ENCODE measurements at places on chromosomes 5 and 9.

- DNase-seq = no peak
Observed at GRCh38 chr5:34677428-34677827, 21.3 kb downstream of the RAI14 start.

DNA sequence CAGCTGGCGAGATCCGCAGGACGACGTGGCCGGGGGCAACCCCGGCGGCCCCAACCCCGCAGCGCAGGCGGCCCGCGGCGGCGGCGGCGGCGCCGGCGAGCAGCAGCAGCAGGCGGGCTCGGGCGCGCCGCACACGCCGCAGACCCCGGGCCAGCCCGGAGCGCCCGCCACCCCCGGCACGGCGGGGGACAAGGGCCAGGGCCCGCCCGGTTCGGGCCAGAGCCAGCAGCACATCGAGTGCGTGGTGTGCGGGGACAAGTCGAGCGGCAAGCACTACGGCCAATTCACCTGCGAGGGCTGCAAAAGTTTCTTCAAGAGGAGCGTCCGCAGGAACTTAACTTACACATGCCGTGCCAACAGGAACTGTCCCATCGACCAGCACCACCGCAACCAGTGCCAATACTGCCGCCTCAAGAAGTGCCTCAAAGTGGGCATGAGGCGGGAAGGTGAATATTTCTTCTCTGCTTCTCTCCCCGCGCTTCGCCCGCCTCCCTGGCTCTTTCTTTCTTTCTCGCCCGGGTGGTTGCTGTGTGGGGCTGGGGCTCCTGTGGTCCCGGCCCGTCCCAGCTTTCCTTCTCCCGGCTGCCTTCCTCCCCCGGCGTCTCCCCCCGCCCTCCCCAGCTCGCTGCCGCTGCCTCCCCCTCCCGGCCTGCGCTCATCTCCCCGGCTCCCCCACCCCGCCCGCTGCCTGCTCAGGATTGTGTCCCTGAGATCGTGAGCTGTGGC, 2.2 kb downstream of the NR2F1 start:
- no peak for DNase-seq

DNA sequence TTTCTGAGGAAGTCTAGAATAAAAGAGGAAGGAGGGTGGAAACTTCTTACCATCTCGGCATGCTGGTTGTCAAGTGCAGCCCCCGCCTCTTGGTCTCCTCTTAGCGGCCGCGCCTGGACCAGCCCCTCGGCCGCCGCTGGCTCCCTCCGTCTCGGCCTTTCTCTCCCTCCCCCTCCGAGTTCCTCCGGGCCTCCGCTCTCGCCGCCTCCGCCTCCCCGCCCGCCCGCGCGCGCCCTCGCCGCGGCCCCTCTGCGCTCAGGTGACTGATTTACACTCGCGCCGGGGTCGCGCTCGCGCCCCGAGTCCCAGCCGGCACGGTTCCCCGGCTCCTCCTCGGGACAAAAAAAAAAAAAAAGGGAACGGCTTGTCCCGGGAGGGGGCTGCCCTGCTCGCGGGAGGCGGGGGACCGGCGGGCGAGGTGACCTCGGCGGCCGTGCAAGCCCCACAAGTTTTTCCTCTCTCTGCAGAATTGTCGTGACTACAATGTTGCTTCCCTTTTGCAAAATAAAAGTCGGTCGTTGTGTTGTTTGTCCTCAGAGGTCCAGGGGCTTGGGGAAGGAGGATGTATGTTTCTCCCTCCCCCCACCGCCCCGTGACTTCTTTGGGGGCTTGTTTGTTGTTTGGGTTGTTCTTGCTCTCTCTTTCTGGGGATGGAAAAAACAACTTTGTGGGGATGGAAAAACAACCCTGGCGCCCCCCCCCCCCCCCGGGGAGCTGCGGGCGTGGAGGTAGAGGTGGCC, at the start of gene BNC2:
Gene BNC2 (minus strand): TSS at position 75 of the 740 bp plus-strand sequence. CDS start 22 bp downstream, at position 53.
- DNase-seq = no peak

DNA sequence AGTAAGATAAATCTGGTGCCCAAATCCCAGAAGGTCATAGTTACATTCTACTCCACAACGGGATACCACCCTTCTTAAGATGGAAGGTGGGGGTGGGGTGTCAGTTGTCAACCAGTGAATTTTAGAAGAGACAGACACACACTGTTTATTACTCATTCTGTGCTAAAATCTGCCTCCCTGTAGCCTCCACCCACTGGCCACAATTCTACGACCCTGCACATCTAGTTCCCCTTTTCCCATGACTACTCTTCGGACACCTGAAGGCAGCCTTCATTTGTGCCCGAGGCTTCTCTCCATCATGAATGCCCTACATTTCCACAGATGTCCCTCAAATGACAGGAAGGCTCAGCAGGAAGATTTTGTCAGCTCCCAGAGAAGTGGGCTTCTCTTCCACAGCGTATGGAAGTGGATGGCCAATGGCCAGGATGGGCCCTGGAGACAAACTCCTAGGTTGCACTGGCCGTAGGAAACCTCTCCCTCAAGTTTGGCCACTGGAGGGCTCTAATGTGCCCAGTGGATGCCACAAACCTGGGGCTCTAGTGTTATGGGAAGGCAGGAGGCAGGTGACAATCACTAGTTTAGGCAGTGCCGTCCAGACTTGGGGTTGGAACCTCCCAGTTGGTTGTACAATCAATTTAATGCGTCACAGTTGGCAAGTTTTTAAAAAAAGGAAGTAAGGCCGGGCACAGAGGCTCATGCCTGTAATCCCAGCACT, 46.6 kb downstream of the PTPN3 start:
- DNase-seq = no peak

DNA sequence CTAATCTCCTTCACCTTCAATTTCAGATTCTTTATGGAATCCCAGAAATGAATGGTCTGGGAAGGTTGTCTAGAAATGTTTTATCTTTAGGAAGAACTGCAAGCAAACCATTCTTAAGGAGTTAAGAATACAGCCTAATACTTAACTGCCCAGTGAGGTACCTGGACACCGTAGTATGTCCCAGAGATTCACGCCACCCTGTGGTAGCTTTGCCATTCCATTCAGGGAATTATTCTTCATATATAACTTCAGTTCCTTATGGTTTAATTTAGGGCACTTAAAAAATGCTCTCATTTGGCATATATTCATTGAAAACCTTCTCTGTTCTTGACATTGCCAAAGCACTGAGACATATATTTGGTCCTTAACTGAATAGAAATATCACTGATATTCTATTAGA, 49.7 kb downstream of the ACTBL2 start:
- no peak for DNase-seq

- DNase-seq = no peak
Observed at GRCh38 chr9:133647765-133648469, 11.8 kb downstream of the DBH start.

GRCh38 chr5:50767588-50767987, 101.2 kb downstream of the PARP8 start:
- no peak for DNase-seq

DNA sequence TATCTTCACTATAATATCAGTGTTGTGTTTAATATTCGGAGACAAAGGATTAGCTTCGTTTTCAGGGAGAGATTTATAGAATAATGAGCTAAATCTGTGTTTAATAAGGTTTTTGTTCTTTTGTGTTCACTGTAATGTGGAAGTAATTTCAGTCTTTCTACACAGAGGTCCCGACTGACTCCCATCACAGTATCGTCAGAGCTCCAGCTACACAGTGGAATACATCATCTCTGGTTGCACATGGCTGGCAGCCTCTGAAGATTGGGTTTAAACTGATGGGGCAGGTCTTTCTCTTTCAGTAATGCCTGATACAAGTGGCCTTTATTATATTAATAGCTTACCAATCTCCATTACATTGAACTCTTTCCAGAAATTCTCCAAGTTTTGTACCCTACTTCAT, 736.7 kb upstream of the RIOK2 start:
- DNase-seq = no peak

- no peak for DNase-seq
Observed at GRCh38 chr9:7055171-7055903, 297.6 kb downstream of the KDM4C start.

DNA sequence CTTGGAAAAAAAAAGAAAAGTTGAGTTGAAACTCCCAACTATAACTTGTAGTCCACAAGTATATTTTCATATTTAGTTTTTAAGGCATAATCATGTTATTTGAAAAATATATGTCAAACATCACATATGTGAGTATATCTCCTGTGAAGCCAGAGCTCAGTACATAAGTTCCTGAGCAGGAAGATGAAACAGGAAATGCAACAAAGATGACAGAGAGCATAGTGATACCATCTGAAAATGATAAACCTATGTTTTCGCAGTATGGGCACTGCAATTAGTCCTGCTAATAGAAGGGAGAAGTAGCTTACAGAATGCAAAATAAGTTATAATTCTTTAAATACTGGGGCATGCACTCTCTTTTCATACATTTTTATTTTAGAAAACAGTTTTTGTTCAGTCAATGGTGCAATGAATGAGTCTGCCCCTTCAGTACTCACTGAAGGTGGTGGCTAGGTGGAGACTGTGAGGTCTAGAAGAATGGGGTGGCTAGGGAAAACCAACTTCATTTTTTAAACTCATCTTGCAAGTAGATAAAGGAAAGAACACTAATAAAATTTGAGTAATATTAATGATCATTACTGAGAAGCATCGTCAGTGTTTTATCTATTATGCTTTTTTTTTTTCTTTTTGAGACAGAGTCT, 54.1 kb upstream of the FYB1 start:
- no peak for DNase-seq

DNA sequence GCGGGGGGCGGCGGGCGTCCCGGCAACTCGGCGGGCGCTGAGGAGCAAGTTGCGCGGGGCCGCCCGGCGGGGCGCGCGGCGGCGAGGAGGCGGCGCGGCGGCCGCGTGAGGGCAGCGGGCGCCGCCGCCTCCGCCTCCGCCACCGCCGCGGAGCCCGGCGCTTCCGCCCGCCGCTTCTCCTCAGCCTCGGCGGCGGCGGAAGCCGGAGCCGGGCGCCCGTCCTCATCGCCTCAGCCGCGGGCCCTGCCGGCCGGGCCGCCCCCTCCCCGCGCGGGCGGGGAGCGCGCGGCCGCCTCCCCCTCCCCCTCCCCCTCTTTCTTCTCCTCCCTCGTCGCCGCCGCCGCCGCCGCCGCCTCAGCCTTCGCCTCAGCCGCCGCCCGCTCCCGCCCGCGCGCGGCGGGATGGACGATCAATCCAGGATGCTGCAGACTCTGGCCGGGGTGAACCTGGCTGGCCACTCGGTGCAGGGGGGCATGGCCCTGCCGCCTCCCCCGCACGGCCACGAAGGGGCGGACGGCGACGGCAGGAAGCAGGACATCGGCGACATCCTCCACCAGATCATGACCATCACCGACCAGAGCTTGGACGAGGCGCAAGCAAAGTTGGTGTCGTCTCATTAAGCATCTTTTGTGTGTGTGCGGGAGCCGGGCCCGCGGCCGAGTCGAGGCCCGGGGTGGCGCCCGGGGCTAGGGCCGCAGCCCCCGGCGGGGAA, at the start of gene PBX3:
Gene PBX3 (plus strand): TSS at position 321 of the 712 bp plus-strand sequence.
- peak; percentile 36 for DNase-seq

- DNase-seq = no peak
Observed at GRCh38 chr5:36059571-36060419, 6.9 kb downstream of the UGT3A2 start.

- no peak for DNase-seq
Observed at GRCh38 chr9:34588671-34589635, 571 bp downstream of the CNTFR start.

DNA sequence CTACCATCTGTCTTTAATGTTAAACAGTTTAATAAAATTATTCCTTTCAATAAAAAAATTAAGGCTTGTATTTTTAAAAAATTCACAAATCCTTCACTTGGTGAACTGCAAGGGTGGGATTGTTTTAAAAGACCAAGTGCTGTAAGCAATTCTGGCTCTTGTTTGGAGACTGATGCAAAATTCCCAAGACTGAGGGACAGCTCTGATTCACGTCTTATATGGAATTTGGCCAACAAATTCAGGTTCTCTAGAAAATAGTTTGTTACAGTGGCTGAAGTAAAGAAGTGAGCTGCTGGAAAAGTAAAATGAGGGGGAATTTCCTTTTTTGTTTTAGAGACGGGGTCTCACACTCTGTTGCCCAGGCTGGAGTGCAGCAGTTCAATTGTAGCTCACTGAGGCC, 58.3 kb downstream of the PRELID2 start:
- no peak for DNase-seq

DNA sequence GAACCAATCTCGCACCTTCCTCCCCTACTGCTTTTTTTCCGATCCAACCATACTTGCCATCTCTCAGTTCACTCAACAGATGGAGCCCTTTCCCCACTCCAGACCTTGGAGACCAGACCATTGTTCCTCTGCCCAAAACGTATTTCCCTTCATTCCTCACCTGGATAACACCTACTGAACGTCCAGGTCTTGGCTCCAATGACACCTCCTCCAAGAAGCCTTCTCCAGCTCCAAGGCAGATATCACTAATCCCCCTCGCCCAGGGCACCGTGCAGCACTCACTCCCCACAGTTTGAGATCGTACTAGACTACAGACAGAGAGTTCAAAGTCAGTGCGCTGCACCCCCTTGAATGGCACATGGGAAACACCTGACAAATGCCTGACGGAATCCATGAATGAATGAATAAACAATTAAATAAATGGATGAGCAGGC, 47.1 kb upstream of the AKNA start:
- DNase-seq = no peak

DNA sequence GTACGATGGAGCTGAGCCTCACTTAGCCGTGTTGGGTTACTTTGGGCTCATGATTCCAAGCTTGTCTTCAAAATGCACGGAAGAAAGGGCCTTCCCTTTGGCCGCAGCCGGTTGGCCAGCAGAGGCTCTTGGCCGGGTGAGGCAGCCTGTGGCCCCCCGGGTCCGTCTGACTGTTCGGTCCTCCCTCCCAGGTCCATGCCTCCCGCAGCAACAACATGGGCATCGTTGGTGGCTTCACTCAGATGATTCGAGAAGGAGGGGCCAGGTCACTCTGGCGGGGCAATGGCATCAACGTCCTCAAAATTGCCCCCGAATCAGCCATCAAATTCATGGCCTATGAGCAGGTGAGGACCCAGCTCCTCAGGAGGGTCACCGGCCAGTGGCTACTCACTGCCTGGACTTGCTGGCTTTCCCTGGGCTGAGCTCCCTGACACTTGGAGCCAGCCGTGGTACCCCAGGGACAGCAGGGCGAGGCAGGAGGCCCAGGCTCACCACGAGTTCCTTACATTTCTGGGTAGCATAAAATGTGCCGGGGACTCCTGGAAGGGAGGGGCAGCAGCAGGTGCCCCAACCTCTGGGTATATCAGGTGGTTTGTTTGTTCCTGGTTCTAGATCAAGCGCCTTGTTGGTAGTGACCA, 21.9 kb downstream of the PTGES2 start:
- DNase-seq = no peak

- no peak for DNase-seq
Observed at GRCh38 chr5:149424371-149425315, 45.6 kb upstream of the IL17B start.

GRCh38 chr5:33212900-33213299, 227.9 kb upstream of the TARS1 start:
- DNase-seq = no peak

DNA sequence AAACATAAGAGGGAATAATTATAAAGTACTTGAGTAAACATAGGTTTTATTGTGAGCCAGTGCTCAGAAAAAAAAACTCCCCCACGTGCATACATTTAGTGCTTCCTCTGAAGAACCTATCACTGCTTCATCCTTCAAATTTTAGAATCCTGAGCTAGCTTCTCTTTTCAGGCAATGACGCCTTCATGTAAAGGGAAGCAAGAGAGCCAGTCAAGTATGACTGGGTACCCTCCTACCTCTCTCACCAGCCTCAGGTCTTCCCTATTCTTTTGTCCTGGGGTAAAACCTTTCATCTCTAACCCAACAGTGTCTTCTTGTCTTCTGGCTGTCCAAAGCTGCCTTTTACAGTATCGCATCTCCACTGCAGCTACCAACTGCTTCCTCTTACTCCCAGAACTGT, 32.0 kb downstream of the PLPP1 start:
- no peak for DNase-seq

GRCh38 chr5:14450018-14450524, 131.5 kb upstream of the OTULINL start:
- no peak for DNase-seq

- no peak for DNase-seq
Observed at GRCh38 chr5:168780888-168781287, 201.7 kb upstream of the PANK3 start.
